ENCODE measurements at places on chromosomes 2 and 18. TPM values are rescaled to one million over a fixed set of nuclear protein-coding genes. Genes with fewer than 3 reads are reported as not detected.

The SLC14A1 gene
- total RNA-seq = 1.2 TPM

The AGXT gene
- 0.56 TPM for total RNA-seq

The EPHA4 gene
- 24.6 TPM for total RNA-seq

The MRO gene
- 3.5 TPM for total RNA-seq

The UCN gene
- 1.8 TPM for total RNA-seq

The SFXN5 gene
- 5.1 TPM for total RNA-seq

The OXER1 gene
- 0.65 TPM for total RNA-seq

The SOWAHC gene
- 9.6 TPM for total RNA-seq

The ANKRD53 gene
- total RNA-seq = 6.2 TPM

The CASP10 gene
- total RNA-seq = 13.5 TPM

The RIT2 gene
- total RNA-seq = not detected

The DIPK1C gene
- 0.28 TPM for total RNA-seq

GRCh38 chr2:233049194-233049761 is 10.9 kb upstream of the INPP5D start:
- DNase-seq = no peak

DNA sequence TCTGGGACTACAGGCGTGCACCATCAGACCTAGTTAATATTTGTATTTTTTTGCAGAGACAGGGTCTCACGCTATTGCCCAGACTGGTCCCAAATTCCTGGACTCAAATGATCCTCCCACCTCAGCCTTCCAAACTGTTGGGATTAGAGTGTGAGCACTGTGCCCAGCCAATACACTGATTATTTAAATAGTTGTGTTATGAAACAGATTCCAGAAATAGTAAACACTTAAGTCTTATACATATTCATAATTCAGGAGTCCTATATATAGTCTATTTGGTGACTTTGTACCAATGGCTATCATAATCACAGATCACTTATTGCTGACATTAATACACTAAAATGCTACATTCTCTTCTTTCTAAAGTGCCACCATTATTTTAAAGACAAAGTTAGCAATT is 12.8 kb downstream of the NFU1 start:
- no peak for DNase-seq

DNA sequence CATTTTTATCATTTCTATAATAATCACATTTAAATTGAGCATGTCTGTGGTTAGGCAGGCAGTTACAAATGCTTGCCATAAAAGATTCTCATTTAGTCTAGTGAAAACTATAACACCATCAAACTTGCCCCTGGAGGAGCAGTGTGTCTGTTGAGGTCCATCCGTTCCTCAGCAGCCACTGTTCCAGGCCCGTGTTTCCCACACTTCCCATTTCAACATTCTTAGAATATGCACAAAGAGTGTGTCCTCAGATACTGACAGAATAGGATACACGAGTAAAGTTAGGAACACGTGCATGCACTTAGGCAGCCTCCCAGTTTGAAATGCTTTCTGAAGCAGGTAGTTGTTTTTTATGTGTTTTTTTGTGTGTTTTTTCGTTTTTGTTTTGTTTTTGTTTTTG is 39.9 kb downstream of the NCK2 start:
- no peak for DNase-seq

DNA sequence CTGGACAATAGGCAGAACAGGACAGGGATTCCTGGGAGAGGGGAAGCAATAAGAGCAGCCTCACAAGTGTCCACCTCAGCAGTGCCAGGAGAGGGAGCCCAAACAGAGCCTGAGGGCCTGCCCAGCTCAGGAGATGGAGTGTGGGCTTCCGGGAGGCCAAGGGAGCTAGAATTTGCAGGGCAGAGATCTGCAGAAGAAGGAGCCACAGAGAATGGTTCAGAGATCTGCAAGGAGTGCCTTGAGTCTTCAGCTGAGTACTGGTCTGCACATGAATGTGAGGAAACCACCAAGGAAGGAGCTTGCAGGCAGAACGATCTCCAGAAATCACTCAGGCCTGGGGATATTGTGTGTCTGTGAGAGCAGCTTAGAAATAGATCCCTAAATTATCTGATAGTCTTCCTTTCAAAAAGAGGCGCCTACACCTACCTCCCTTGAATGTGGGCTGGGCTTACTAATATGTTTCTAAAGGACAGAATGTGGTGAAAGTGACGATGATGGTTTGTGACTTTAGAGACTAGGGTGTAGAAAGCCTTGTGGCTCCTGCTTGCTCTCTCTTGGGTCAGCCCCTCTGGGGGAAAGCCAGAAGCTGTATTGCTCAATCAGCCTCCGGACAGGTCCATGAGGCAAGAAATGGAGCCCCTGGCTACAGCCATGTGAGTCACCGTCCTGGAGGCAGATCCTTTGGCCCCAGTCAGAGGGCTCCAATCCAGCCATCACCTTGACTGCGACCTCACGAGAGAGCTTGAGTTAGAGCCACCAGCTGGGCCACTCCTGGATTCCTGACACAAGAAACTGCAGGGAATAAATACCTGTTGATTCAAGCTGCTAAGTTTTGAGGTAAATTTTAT is 7.6 kb upstream of the LPIN1 start:
- DNase-seq = peak; percentile 74

DNA sequence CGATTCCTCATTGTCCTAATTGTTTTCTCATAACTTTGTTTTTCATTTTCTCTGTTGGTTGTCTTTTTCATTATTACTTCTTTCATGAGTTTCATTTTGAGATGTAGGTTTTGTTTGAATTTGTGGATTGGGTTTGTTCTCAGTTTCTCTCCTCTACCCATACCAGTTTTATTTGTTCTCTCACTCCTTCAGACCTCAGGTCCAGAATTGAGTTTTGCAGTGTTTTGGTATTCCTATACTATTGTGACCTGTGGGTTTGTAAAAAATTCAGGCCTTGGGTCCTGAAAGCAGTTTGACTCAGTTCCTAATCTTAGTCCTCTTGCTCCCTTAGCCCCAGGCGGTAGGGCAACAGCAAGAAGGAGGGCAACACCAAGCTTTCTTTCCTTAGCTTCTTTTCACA is 28.3 kb upstream of the UBE2E3 start:
- DNase-seq = no peak

GRCh38 chr2:222239091-222239490 is 59.7 kb downstream of the PAX3 start:
- no peak for DNase-seq

DNA sequence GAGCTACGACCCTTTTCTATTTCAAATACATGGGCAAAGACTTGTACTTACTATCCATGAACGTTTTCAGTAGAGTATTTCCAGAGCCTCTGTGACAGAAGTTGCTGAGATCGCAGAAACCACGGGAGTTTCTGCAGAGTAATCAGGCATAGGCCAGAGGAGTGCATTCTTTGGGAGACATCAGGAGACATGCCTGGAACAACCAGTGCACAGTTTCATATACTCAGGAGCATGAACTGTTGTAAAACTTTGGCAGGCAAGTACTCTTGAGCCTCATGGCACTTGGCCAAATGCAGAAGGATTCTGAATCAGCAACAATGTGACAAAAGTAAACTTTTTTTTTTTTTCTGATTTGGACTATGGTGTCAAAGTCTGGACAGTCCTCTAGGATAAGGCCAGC is 307.1 kb downstream of the GRB14 start:
- DNase-seq = no peak

GRCh38 chr2:83291083-83291482 is 1168.0 kb downstream of the SUCLG1 start:
- no peak for DNase-seq

GRCh38 chr2:33437297-33437696 is 39.2 kb upstream of the RASGRP3 start:
- DNase-seq = no peak

GRCh38 chr18:63265326-63265725 is 54.2 kb downstream of the BCL2 start:
- no peak for DNase-seq

- no peak for DNase-seq
These were observed 1407.4 kb downstream of the SUCLG1 start for GRCh38 chr2:83051538-83052170.

DNA sequence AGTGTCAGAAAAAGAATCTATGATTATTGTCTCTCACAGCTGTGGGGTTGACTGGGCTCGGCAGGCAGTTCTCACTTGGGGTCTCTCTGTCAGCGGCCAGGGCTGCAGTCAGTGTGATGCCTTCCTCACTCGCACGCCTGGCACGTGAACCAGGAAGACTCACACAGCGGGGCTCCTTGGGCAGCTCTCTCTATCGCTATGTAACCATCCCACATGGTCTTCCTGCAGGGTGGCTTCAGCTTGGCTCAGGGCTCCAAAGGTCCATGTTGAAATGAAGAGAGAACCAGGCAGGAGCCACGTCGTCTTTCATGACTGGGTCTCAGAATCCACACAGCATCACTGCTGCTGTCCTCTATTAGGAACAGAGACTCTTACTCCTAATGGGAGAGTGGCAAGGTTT is 30.6 kb upstream of the SLC1A4 start:
- no peak for DNase-seq

GRCh38 chr2:100650151-100650550 is 87.4 kb downstream of the PDCL3 start:
- no peak for DNase-seq

GRCh38 chr2:37449761-37450296 is 105.4 kb downstream of the QPCT start:
- no peak for DNase-seq

GRCh38 chr18:78521136-78521535 is 458.5 kb upstream of the SALL3 start:
- DNase-seq = no peak

GRCh38 chr2:167140330-167140729 is 252.1 kb downstream of the XIRP2 start:
- no peak for DNase-seq

DNA sequence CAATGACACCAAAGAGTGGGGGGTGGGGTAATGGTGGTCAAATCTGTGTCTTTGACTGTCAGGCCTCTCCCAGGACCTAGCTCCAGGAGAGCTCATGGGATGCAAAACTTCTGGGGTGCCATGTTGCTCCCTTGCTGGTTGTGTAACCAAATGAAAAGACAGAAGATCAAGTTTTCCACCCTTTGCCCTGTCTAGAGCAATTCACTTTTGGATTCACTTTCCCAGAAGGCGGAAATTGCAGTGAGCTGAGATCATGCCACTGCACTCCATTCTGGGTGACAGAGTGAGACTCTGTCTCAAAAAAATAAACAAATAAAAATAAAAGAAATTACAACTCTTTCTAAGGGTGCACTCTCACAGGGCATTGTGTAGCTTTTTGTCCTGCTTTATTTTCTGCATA is 34.9 kb upstream of the PLA2R1 start:
- DNase-seq = no peak

DNA sequence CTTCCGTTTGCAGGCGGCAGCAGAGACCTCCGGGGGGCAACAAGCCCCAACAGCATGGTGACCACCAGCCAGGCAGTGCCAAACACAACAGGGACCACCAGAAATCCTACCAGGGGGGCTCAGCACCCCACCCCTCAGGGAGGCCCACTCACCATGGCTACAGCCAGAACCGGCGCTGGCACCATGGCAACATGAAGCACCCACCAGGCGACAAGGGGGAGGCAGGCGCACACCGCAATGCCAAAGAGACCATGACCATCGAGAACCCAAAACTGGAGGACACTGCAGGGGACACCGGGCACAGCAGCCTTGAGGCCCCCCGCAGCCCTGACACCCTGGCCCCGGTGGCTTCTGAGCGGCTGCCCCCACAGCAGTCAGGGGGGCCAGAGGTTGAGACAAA is 192.9 kb downstream of the SMAD7 start:
- no peak for DNase-seq

DNA sequence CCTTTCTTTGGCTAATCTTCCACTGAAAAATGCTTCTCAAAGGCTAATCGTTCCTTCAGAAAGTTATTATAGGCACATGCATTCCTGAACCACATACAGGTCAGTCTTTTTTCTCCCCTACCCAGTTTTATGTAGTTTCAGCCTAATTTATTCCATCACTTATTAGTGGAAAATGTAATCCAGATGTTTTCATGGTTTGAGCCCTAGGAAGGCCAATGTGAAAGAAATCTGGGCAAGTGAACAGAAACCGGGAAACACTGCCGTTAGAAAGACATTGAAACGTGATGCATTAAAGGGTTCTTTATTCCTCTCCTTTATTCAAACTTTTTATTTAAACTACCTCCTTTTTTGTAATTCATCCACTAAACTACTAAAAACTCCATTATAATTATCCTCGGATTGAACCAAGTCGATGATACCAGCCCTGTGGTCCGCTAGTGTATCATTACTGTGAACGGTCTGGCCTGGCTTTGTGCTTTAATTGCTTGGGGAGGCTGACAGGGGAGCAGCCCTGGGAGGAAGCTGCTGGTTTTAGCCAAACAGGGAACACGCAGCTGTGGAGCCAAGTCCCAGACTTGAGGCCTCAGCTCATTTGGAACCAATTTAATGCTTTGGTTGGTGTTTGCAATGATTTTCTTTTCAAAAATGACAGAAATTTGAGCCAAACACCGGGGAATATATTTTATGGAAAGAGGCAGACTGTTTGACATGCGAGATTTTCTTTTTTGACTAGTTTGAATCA is 149.2 kb downstream of the ARHGAP28 start:
- DNase-seq = no peak

- DNase-seq = no peak
These were observed 26.3 kb downstream of the PLEKHA3 start for GRCh38 chr2:178506524-178506923.

GRCh38 chr2:36271266-36271665 is 84.3 kb upstream of the CRIM1 start:
- no peak for DNase-seq

DNA sequence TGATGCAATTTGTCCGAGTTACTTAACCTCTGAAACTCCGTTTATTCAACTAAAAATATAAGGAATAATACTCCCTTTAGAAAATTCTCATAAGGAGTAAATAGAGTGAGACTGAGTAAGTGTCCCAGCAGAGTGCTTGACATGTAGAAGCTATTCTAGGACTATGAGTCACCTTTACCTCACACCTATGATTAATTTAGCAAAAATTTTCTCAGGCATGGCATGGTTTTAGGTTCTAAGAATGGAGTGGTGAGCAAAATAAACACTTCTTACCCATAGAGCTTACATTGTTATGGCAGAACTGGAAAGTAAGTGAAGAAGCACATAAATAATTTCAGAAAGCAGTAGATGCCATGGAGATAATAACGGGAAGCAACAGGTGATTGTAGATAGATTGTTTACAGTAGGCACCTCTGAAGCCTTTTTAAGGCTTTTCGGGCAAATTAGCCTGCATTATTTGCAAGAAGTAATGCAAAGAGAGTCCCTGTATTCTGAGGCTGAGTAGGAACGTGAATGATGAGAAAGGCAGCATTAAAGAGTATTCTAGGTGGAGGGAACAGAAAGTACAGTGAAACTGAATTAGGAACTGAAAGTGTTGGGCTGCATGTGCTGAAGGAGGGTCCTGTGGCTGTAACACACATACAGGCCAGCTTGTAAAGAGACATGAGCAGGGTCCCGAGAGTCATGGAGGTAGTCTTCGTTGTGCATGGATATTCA is 209.2 kb downstream of the ZNF407 start:
- no peak for DNase-seq

GRCh38 chr18:7545734-7546133 is 21.4 kb upstream of the PTPRM start:
- no peak for DNase-seq
